ENCODE measurements at places on chromosomes 16 and 17.

DNA sequence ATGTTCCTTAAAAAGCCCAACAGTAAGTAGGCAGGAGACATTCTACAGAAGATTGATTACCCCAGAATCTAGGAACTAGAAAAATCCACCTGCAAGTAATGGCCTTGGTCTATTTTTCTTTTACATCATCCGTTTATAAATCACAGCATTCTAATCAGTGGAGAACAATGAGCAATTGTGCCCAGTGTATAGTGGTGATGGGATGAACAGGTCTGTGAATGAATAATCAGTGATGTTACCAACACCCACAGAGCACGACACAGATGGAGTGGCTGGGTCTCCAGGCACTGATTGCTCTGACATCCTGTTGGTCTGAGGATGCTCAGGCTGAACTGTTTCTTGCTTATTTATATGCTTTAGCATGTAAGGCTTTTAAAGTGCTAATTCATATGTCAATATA lies 1251.2 kb upstream of the CDH8 start:
- DNase-seq: no peak

GRCh38 chr16:55386534-55387296 lies 62.7 kb downstream of the IRX6 start:
- DNase-seq: no peak

DNA sequence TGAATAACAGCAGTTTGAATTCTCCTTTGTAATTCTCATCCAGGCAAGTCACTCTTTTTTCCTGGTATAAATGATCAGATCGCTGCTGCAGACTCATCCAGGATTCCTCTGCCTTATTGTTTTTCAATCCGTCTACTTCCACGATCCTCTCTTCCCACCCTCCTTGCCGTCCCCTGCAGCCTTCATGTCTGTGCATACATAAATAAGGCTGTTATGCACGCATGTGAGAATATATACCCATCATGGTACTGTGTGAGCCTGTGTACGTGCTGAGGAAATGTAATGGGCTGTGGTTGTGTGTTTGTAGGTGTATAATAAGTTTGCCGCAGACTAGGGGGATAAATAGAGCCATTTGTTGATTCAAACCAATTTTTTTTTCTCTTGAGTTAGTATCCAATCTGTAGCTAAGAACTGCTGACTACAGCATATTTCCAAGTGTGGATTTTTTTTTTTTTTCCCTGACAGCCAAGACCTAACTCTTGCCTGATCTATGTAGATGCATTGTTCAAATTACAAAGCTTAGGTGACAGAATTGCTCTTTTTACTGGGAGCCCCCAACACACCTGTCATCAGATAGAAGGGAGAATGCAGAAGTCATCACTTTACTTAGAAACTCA lies 62.2 kb downstream of the RBFOX1 start:
- DNase-seq: no peak

- no peak for DNase-seq
These were observed 109.9 kb downstream of the METRNL start for GRCh38 chr17:83189044-83190003.

- DNase-seq: no peak
These were observed 199.1 kb upstream of the C17orf78 start for GRCh38 chr17:37176723-37177122.

DNA sequence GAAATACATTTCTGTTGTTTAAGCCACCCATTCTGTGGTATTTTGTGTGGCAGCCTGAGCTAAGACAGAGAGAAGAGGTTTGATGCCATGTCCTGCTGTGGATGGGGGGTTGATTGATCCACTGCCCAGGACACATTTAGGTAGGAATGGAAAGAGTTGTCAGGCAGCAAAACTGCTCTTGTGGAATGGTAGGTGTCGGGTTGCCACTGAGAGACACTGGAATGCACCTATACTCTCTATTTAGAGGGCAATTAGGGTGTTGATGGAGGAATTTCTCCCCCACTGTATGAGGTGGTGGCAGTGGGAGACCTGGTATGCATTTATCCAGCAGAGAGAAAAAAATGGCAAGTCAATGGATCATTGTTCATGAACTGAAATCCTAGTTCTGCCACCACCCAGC lies 30.9 kb downstream of the CBLN1 start:
- no peak for DNase-seq

DNA sequence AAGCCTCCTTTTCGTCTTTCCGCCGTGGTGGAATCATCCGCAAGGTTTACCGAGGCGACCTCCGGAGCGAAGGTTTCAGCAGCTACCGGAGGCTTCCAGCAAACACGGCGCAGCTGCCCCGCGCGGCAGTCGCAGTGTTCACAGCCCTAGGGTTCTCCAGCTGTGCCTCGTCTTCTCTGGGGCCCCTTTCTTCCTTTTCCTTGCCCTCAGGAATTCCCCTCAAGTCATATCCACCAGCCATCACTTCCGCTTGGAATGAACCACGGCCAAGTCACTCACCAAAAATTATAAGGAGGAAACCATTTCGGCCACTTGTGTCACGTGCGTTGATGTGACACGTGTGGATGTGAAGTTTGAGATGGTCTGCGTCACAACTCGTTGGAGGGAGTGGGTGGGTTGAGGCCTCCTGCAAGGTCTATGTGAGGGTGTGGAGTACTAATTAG lies 636 bp upstream of the ERN1 start:
- DNase-seq: no peak

DNA sequence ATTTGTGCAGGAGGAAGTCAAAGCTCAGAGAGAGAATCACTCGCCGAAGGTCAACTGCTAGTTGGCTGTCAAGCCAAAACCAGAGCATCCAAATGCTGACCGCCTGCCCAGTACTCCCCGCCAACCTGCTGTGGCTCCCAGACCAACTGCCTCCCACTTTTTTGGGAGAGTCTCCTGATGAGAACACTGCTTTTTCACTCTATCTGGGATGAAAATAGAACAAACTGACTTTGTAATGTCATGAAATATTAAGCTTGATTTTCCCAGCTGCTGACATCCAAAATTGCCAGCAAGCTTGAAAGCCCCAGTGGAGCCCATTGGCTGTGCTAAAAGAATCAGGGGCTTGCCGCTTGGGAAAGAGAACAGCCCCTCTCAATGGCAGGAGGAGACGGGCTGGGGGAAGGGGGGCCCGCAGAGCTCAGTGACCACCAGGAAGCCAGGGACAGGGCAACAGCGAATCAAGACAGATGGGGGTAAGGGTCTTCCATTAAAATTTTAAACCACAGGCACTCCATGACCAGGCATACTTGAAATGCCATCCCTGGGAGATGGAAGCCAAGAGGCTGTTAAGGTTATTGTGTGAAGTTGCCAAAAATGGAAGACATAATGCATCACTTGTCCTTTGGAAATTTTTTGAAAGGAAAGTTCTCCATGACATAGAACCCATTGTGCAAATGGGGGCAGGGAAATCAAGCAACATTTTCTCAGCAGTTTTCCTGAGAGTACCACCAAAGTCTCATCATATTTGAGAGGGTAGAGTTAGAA lies 125.7 kb upstream of the CDH5 start:
- DNase-seq: no peak

DNA sequence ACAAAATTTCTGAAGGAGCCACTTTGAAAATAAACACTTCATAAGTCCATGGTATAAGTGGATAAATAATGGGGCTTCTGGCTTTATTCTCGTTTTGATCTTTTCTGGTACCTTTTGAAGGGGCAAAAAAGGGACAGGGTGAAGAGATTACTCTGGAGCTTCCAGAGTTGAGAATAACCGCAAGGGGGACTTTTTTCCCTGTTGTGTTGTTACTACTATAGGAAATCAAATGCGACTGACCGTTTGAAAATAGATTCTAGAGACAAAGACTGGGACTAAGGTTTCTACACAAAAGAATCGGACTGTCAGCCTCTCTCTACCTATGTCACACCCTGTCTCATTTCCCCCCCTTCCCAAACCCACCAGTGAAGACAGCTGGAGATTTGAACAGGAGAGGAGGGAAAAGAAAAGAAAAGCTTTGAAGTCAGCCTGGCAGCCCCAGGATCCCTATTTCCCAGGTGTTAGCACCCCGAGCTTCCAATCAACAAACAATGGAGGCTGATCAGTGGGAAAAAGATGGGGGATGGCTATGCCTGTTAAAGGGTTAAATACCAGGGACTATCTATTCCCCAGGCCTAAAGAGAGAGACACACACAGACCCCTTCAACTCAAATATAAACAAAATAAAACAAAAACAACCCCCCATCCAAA lies 8.4 kb downstream of the HOXB4 start:
- no peak for DNase-seq

DNA sequence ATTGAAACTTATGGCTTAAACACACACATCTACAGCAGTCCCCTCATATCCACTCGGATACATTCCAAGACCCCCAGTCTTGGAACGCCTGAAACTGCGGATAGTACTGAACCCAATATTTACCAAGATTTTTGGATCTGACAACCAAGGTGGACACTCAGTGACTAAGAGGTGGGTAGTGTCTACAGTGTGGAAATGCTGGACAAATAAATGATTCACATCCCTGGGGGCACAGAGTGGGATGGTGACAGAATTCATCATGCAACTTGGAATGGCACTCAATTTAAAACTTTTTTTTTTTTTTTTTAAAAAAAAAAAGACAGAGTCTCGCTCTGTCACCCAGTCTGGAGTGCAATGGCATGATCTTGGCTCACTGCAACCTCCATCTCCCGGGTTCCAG lies 54.2 kb upstream of the TRAP1 start:
- DNase-seq: no peak

GRCh38 chr17:17463821-17464220 lies 13.0 kb upstream of the MED9 start:
- no peak for DNase-seq

- DNase-seq: no peak
These were observed 603.0 kb upstream of the CDH8 start for GRCh38 chr16:62638964-62639870.

- no peak for DNase-seq
These were observed 12.1 kb upstream of the PRKCB start for GRCh38 chr16:23823475-23824384.

DNA sequence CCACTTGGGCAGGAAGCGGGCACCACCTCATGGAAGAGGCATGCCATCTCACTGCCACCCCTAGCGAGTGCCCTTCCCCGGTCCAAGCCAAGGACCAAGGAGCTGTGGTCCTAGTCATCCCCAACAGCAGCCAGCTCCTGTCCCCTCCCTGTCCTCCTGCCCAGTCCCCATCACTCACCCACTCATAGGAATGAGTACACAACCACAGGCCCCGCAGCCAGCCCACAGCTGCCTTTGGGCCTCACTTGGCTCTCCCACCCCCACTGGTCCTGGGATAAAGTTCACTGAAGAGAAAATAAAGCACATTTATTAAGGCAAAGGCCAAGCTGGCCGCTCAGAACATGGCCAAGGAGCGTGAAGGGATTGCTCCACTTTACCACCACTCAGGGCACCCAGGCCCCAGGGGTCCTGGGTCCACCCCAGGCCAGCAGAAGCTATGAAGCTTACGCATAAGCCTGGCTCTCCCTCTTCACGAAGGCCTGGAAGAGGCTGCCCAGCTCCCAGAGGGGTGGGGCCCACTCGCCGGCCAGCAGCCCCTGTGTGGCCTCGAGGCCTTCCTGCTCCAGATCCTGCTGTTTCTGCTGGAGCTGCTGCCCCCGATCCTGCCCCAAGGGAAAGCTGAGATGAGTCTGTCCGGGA lies 3.6 kb downstream of the SCRN2 start:
- no peak for DNase-seq

DNA sequence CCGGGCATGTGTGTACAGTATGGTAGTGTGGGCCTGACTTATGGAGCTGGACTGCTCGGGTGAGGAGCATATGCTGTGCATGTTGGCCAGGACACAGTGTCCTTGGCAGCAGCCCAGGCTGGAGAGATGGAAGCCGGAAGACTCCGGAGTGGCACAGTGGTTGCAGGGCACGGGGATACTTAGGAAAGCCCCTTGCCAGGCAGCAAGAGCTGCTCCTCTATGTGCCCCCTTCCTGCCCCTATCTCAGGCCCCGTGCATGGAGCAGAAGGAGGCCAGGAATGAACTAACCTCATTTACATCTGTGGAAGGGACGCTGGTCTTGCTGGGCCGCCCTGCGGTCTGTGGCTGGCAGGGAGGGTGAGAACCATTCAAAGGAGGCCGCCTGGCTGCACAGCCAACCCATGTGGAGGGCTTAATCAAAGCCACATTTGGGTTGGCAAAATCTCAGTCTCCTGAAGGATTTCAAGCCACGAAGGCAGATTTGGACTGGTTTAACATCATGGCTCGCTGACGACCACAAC lies 32.2 kb upstream of the RCVRN start:
- no peak for DNase-seq

DNA sequence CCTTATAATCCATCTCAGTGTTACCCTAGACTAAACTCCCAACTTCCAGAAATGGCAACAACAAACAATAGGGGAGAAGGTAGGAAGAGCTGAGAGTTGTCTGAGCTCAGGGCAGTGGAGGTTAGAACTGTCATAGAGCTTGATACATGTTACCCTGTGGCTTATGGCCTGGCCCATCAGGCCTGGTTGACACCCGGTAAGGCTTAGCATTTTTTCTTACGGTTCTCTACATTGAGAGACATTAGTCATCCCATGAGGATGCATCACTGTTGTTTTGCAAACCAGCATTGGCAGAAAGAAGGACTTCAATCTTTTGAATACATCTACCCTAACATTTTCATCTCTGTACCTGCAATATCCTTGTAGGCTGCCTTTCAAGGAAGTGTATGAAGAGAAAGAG lies 226.6 kb downstream of the PHKB start:
- no peak for DNase-seq

DNA sequence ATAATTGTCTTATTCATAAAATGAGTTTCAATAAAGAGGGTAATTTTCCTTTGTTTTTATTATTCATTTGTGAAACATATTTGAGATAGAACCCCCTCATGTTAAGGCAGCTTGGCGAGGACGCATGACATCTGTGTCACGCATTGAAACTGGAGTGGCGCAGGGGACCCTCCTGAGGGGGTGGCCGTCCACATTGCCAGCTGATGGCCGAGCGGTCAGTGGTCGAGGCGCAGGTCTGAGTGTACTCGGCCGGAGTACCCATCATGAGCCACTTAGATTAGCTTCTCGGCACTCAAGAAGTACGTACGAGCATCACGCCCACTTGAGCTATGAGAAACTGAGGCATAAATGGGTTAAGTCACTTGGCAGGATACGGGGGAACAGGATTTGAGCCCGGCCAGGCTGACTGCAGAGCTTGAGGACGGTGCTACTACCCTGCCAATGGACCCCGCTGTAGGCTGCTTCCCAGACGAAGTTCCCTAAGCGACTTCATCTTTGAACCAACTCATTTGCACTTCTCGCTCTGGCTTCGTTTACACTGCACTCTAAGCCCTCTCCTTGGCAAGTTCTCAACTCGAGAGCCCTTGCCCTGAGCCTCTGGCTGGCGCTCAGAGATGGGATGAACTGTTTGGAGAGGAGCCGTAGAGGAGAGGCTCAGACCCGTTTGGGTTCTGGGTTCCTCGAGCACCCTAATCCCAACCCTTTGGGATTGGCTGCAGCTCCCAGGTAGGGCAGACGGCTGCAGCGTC lies 91.8 kb downstream of the SDK2 start:
- no peak for DNase-seq

DNA sequence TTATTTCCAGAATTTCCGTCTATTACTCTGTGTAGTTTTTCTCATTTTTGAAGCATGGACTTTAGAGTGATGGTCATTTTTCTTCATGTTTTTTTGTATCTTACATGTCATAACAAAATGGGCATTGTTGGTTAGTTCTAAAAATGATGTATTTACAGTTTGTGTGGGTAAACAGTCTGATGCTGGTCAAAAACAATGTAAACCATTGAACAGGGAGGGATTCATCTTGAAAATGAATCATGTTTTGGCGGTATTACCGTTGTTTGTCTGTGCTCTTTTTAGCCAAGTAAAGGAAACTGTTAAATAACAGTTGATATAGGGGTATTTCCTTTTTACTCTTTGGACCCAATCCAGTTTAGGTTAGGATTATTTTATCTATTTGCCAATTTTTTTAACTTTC lies 315.8 kb downstream of the BCAS3 start:
- no peak for DNase-seq

- no peak for DNase-seq
These were observed 130.2 kb upstream of the CHMP6 start for GRCh38 chr17:80861418-80861815.

Measured in NCI-H1092 (cell line).